Forelimb muscle (tissue), 1 donor: ENCODE measurements at places on chromosomes 2 and 18. TPM values are rescaled to one million over a fixed set of nuclear protein-coding genes. Genes with fewer than 3 reads are reported as not detected.

DNA sequence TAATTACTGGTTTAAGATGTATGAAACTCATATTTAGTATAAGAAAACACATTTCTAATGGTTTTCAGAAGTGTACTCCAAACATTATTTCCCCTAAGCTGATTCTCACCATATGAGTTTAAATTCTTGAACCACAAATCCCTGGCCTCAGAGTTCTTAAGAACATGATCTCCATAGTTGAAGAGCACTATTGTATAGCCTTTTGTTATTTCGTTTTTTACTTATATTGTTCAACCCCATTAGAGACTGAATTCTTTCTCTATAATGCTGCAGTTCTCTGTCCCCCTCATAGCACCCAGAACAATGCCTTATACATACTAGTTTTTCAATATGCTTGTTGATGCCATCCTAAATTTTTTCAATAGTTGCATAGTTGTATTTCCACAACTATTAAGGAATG lies 85.5 kb upstream of the TMEM17 start:
- no peak for DNase-seq

ZFAND2B gene
- 21.0 TPM for polyA plus RNA-seq

DNA sequence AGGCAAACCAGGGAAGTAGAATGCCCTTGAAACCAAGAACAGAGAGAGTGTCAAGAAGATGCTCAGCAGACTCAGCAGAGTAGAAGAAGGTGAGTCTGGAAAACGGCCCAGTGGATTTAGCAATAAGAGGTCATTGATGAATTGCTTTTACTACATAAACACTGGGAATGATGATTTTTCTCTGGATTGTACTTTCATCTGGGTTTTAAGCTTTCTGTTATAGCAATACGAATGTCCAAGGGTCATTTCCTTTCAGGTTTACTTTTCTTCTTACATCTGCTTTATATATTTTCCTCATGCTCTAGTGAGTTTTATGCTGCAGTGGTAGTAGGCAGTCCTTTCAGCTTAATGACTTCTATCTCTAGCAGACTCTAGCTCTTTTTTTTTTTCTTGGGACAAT lies 16.9 kb downstream of the EML6 start:
- no peak for DNase-seq

DNA sequence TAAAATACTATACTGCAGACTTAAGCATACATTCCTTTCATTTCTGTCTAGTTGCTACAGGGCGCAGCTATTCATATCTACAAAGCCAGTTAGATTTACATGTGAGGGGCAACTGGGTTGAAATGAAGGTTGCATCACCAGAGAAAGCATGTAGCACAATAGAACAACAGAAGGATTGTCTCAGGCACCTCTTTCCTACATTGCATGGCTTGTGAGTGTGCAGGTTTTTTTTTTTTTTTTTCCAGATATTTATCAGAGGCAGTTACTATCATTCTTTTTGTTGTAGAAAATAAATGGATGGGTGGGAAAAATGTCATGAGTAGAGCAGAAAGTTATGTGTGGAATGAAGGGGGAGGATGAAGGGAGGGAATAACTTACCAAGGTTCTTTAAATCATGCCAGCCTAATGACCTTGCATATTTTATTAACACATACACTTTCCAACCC lies 86.8 kb downstream of the ERBB4 start:
- DNase-seq = no peak

DNA sequence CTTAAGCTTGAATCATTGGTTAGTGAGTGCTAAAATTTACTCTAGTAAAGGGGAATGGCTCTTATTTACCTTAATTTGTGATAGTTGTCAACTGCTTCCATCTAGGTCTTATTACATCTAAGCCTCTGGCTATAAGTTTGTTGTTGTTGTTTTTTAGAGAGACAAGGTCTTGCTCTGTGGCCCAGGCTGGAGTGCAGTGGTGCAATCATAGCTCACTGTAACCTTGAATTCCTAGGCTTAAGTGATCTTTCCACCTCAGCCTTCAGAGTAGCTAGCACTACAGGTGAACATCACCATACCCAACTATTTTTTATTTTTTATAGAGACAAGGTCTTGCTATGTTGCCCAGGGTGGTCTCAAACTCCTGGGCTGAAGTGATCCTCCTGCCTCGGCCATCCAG lies 6.6 kb downstream of the HADHA start:
- DNase-seq = no peak

FAM124B gene
- polyA plus RNA-seq = 9.2 TPM

- no peak for DNase-seq
Observed at GRCh38 chr18:70469916-70470315, 181.1 kb downstream of the SOCS6 start.

CCBE1 gene
- 3.3 TPM for polyA plus RNA-seq

GRCh38 chr2:10775021-10775780 lies 37.4 kb downstream of the PDIA6 start:
- no peak for DNase-seq

E2F6 gene
- polyA plus RNA-seq = 20.4 TPM

- no peak for DNase-seq
Observed at GRCh38 chr2:96072746-96073145, 38.0 kb upstream of the GPAT2 start.

GRCh38 chr2:160109243-160109642 lies 46.8 kb upstream of the PLA2R1 start:
- DNase-seq = no peak
